ENCODE measurements at places on chromosomes 5 and 9. TPM values are rescaled to one million over a fixed set of nuclear protein-coding genes. Genes with fewer than 3 reads are reported as not detected.

GRCh38 chr9:99485459-99485858, 263.4 kb downstream of the SEC61B start:
- no peak overlapping the region for H3K27ac ChIP-seq
- peaks cover 7% of the 10 kb centered on the region for H3K27me3 ChIP-seq
- no peak for DNase-seq
- peaks cover 7% of the 10 kb centered on the region for H3K4me1 ChIP-seq
- no peak overlapping the region for H3K4me3 ChIP-seq

DNA sequence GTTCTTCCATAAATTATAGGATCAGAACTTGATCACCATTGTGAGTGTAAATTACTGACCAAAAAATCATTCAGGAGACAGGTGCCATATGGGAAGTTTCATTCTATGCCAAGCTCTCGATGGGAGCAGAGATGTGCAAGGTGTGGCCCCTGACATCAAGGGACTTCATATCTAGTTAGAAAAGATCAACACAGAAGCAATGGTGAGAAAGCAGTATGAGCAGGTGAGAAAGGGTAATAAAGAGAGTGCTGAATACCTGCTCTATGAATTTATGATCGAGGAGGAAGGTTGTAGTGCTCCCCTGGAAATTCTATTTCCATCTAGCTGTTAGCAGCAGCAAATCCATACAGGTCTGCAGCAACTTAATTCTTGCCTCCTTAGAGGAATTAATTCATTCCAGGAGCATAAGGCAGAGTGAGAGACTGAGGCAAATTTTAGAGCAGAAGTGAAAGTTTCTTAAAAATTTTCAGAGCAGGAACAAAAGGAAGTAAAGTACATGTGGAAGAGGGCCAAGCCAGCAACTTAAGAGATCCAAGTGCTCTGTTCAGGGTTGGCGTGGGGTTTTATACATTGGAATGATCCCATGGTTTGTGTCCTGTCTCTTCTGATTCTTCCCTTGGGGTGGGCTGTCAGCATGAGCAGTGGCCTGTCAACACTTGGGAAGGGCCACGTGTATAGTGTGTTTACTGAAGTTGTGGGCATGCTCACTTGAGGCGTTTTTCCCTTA, 181.8 kb downstream of the SAXO1 start:
- no peaks in the 10 kb centered on the region for H3K4me1 ChIP-seq
- no peak overlapping the region for H3K4me3 ChIP-seq
- no peak for DNase-seq
- H3K27ac ChIP-seq: no peak overlapping the region
- H3K27me3 ChIP-seq: no peaks in the 10 kb centered on the region

The HTR1A gene
- total RNA-seq: not detected

GRCh38 chr5:54469622-54470021, 14.1 kb downstream of the HSPB3 start:
- no peaks in the 10 kb centered on the region for H3K36me3 ChIP-seq
- H3K4me1 ChIP-seq: peaks cover 1% of the 10 kb centered on the region
- peaks cover 12% of the 10 kb centered on the region for H3K27me3 ChIP-seq
- H3K4me3 ChIP-seq: no peak overlapping the region

- no peaks in the 10 kb centered on the region for H3K36me3 ChIP-seq
- no peak overlapping the region for H3K27ac ChIP-seq
- no peaks in the 10 kb centered on the region for H3K27me3 ChIP-seq
- H3K4me3 ChIP-seq: no peak overlapping the region
Observed at GRCh38 chr5:125489146-125489545, 742.7 kb upstream of the ZNF608 start.

DNA sequence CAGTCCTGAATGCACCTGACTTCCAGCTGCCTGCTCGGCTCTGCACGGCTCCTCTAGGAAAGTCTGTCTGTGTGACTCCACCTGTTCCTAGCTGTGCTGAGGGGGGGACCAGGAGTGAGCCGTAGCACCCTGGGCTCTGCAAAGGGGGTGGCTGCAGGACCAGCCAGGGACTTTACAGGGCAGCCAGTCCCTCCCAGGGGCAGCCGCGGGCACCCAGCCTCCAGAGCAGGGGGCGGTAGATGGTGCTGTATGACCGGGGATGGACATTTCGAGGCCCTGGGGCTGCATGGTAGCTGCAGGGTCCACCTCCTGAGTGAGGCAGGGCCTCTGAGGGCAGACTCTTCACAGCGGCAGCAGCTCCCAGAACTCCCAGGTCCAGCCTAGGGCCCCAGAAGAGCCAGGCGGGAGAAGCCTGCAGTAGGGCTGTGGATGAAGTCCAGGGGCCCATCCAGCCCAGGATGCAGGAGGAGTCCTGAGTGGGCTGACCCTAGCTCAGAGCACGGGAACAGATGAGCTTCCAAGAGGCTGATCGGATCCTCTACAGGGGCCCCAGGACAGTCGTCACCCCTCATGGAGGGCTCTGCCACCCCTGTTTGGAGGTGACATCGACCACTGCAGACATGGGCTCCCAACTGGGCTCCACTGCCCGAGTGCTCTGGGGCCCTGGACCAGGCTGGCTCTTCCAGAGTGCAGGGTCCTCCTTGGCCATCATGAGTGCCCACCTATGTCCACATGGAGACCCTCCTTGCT, 105.4 kb downstream of the ZNF354C start:
- H3K4me3 ChIP-seq: no peak overlapping the region
- no peak for DNase-seq
- H3K4me1 ChIP-seq: no peaks in the 10 kb centered on the region
- H3K36me3 ChIP-seq: no peaks in the 10 kb centered on the region
- no peaks in the 10 kb centered on the region for H3K27me3 ChIP-seq
- H3K27ac ChIP-seq: no peak overlapping the region

- DNase-seq: no peak
- no peak overlapping the region for H3K27ac ChIP-seq
- H3K36me3 ChIP-seq: no peaks in the 10 kb centered on the region
- no peaks in the 10 kb centered on the region for H3K4me1 ChIP-seq
Observed at GRCh38 chr9:38309324-38310195, 82.9 kb upstream of the ALDH1B1 start.

- H3K36me3 ChIP-seq: no peaks in the 10 kb centered on the region
- no peaks in the 10 kb centered on the region for H3K4me1 ChIP-seq
- H3K27me3 ChIP-seq: no peaks in the 10 kb centered on the region
- DNase-seq: no peak
- H3K4me3 ChIP-seq: no peak overlapping the region
- no peak overlapping the region for H3K27ac ChIP-seq
Observed at GRCh38 chr9:135655317-135655716, 7.8 kb upstream of the LCN9 start.

GRCh38 chr5:180519098-180519497, 24.9 kb downstream of the CNOT6 start:
- H3K4me1 ChIP-seq: peaks cover 48% of the 10 kb centered on the region
- DNase-seq: no peak
- peaks cover 6% of the 10 kb centered on the region for H3K36me3 ChIP-seq
- no peaks in the 10 kb centered on the region for H3K27me3 ChIP-seq
- H3K4me3 ChIP-seq: no peak overlapping the region
- H3K27ac ChIP-seq: no peak overlapping the region

DNA sequence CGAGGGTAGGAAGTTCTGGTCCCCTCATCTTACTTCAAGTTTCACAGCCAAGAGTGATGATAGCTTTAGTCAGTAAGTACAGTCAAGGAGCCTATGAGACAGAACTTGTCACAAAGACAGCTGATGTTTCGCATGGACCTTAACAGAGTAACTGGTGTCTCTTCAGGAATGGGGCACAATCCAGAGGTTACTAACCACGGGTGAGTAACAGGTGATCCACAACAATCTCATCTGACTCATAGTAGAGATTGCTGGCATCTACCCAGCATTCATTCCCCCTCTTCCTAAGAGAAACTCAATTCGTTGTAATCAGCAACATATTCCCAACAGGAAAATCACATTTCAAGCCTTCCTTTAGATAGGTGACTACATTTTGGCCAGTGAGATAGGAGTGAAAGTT, 126.7 kb downstream of the SNX18 start:
- peaks cover 50% of the 10 kb centered on the region for H3K4me1 ChIP-seq
- H3K4me3 ChIP-seq: no peak overlapping the region
